ENCODE measurements at places on chromosomes 3 and 15.

DNA sequence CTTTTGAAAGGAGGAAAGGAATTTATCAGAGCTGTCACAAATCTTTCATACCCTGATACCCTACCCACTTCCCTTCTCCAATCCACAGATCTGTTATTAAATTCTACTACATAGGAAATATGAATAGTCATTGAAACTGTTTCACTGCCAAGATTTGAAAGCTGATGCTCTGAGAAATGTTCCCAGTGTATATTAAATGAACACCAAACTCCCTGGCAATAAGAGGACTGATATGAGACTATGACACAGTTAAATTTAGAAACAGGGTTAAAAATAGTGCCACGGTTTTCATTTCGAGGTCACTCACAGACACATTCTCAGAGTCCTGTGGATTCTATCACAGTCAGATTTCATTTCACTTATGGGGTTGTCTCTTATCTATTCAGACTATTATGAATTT lies 27.2 kb upstream of the GBE1 start:
- no peak for DNase-seq

- DNase-seq, result no peak
Measured at GRCh38 chr3:30124435-30125370, 481.7 kb upstream of the TGFBR2 start.

GRCh38 chr15:62739507-62739906 lies 303.0 kb upstream of the TPM1 start:
- DNase-seq, result no peak

GRCh38 chr3:152379415-152380042 lies 110.8 kb downstream of the MBNL1 start:
- no peak for DNase-seq

- no peak for DNase-seq
Measured at GRCh38 chr15:56199038-56199437, 44.6 kb downstream of the RFX7 start.

DNA sequence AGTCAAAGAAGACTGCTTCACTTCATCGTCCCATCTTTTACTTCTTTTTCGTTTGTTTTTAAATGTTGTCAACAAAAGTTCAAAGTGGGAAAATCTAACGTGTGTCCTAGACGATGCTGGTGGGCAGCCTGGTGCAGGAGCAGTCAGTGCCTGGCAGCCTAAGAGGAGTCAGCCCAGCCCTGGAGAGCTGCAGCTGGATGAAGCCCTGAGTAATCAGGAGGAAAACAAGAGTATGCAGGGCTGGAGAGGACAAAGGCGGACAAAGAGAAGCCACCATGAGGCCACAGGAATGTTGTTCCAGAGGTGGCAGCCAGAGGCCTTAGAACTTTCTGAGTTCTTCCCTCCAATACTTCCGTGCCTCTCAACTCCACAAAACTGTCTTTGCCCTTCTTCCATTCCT lies 5.7 kb downstream of the ADAMTS17 start:
- DNase-seq, result no peak

GRCh38 chr15:85786781-85787114 lies 8.0 kb downstream of the KLHL25 start:
- no peak for DNase-seq
